CD8-positive, alpha-beta memory T cell (primary cell): ENCODE measurements at places on chromosomes 6 and 20.

DNA sequence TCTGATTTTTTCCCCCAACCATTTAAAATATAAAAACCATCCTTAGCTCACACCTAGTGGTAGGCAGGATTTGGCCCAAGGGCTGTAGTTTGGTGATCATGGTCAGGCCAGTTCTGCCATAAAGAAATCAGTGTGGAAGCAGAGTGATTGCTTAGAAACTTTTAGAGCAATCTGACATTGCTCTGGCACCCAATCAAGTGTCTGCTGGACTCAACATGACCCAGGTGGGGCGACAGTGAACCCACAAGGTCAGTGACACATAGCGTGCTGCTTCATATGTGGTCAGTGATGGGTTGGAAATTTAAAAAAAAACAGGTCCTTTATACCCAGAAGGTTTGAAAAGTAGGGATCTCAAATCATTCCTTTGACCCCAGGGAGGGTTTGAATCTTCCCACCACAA, 107.9 kb downstream of the BANF2 start:
- DNase-seq: no peak

- DNase-seq: no peak
These were observed 14.6 kb upstream of the MYB start for GRCh38 chr6:135166515-135166914.

- DNase-seq: no peak
These were observed 1.4 kb downstream of the METTL24 start for GRCh38 chr6:110356778-110357177.

DNA sequence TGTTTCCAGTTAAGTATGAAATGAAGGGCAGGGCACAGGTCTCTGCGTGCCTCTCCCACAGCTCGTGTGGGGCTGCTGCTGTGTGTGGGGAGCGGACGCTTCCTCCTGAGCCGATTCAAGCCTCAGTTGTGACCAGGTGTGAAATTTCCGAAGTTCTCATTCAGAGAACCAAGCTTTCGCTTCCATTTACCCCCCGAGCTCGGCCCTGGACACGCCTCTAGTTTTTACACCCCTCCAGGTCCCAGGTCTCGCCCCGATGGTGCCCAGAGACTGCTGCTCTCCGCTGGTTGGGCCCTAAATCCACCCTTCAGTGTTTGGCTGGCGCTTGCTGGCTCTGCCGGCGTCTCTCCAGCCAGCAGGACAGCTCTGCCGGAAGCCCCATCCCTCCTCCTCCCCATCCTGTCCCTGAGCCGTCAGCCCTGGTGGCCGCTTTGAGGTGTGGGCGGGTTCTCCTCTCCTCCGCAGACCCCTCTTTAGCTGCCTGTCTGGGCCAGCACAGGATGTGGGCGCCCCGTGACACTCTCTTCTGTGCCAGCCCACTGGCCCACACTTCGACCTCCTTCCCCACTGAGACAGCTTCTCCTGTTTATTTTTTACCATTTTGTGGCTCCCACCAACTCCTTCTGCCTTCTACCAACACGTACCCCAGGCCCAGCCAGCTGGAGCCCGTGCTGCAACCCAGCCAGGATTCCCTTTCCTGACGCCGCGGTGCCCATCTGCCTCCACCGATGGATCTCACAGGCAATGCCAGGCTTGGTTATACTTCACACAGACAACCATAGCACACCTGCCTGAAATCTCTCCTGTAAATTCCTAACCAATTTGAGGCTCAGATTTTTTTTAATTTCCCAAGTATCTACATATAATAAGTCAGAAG, 142.8 kb downstream of the DLL1 start:
- DNase-seq: peak; percentile 59

GRCh38 chr20:25865715-25866656, 169.3 kb upstream of the ZNF337 start:
- peak; percentile 67 for DNase-seq

DNA sequence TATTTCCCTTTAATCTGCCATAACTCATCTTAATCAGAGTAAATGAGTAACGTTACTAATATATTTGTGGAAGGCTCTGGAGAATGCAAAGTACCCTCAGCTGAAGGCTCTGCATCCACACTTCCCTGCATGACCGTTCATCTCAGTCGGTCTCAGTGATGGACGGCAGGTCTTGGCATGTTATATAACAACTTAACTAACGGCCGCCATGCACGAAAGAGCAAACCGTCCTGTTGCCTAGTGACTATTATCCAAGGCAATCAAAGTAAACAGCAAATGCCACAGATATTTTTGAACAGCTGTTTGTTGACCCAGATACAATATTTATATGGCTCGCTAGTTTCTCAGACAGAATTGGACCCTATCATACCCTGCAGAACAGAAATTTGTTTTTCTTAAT, 194.9 kb upstream of the SMLR1 start:
- no peak for DNase-seq

DNA sequence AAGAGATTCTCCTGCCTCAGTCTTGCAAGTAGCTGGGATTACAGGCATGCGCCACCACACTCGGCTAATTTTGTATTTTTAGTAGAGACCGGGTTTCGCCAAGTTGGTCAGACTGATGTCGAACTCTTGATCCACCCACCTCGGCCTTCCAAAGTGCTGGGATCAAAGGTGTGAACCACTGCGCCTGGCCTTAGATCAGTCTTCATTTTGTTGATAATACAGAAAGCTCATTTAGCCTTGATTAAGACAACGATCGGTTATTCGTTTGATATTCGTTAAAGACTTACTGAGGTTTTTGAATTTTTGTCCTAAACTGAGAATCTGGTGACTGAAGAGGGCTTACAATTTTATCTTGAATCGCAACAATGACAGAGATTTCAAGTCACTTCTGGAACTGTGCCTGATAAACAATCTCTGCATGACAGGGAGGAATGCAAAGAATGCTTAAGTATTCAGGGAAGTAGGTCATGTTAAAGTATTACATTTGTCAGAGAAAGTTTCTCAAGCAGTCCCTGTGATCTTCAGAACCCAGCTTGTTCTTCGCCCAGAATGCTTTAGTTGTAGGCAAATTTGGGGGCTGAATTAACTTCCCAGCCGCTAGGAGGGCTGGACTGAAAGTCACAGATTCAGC, 14.8 kb downstream of the AKAP12 start:
- DNase-seq: no peak

DNA sequence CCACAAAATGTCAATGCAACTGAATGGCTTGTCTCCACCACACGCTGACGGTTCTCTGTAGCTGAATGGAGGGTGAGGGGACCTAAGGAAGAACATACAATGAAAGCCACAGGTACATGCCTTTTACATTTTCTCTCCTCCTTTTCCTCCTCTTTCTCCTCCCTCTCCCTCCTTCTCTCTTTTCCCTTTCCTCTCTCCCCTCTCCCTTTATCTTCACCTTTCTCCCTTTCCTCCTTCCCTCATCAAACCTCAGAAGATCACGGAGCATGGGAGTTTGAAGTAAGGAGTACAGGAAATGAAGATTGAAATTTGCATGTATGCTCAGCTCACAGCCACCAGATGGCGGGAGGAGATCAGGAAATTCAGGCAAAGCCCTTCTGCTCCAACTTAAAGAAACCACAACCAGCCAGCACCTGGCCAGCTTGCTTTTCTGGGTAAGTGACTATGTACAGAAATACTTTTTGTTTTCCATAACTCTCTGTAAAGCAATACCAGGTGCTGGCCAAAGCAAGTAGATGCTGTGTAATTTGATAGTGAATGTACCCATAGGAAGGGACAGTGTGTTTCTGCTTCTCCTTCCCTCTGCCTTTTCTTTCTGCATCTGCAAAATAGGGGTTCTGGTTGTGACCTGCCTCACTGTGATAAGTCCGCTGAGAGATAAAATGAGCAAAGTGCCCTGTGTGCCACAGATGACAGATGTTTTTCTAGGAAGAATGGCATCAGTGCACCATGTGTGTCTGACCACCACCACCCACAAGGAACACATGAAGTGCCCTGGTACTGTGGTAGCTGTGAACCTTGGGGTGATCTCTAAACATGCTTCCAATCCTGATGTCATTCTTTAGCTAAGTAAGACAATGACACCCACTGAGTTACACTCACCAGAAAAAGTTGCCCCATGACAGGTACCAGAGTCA, 18.6 kb upstream of the FOXO3 start:
- DNase-seq: peak; percentile 54

GRCh38 chr6:144528743-144529425, 243.7 kb downstream of the UTRN start:
- no peak for DNase-seq

GRCh38 chr6:54697424-54697823, 149.1 kb upstream of the FAM83B start:
- DNase-seq: no peak

DNA sequence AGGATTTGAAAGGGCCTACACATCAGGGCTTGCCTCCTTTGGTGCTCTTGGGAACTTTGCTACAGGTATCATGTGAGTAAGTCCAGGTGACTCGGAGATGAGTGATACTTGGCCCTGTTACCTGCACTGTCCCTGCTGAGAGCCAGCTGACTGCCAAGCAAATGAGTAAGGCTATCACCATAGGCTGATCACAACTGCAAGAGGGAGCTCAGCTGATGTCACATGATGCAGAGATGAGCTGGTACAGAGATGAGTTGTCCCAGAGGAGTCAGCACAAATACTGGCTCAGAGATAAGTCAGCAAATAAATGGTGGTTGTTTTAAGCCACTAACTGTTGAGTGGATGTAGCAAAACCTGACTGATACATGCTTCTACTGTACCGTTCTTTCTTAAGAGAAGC, 41.4 kb downstream of the LAMP5 start:
- no peak for DNase-seq

DNA sequence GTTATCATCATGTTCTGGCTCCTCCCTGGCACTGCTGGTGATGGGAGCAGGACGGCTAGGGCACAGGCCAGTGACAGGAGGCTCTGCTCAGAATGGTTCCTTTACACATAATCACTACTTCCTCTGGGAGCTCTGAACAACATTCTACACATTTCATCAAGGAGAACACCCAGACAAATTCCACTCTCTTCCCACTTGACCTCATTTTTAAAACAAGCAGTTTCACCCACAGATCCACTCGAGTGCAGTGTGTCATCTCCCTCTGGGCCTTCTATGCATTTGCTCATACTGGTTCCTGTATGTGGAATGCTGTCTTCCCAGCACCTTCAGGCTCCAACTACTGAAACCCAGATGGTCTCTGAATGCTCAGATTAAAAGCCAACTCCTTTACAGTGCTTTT, 84.8 kb downstream of the ELOVL5 start:
- DNase-seq: no peak

DNA sequence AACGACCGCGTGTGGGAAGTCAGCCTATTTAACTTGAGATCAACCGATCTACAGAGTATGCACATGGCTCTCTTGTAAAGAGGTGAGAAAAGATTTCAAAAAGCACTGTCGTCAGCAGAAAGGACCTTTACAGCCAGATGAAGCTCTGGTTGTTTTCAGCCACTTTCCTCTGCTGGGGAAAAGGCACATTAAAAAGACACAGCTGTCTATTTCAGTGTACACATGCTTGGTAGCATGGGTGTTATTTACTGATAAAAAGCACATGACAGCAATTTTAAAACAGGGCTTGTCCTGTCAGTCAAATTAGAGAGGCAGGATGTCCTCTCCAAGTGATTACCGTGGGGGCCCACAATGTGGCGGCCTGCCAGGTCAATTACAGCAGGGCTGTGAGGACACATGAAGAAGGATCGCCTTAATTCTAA, 188.9 kb downstream of the PRKN start:
- DNase-seq: no peak

DNA sequence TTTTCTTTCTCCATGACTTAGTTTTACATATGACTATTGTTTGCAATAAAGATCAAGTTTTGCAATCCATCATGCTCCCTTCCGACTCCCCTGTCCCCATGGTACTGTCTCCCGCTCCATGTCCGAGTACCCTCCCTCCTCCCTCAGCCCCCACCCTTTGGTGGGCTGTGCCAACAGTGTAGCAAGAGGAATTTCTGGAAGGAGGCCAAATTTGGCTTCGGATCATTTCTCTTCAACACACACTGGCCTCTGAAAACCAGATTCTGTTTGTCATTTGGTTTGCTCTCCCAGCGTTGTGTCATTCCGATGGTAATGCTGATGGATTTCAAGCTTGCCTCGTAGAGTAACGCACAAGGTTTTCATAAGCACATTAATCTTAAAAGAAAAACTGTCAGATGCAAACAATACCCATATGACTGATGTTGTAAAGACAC, 22.9 kb upstream of the PAX1 start:
- no peak for DNase-seq

DNA sequence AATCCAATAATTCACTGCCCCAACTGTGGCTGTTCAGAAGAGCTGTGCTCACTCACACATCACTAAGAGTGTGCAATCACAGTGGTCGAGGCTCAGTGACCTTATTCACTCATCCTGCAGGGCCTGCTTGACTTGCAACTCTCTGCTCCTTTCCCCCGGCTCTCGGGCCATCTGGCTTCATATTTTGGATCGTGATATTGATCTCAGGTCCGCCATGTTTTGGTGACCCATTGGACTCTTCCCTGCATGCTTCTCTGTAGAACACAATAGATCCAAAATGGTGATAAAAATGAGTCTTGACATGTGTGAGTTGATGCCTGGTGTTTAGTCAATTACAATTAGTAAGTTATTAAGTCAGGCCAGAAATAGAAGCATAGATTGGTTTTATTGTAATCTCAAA, 313.9 kb upstream of the SOX4 start:
- DNase-seq: no peak

DNA sequence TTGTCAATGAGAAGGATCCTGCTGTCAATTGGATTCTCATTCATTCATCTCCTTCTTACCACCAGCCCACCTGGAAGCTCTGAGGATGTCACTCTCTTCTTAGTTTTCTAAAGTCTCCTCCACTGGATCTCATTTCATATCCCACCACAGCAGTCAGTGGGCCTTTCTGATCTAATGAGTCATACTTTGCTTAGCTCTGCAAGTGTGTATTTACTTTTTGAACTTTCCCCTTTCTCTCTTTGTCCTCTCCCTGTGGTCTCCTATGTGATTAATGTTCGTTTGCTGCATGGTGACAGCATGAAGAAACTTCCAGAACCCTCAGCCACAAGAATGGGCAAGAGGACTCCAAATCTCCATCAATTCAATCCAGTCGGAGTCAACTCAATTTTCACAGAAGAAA, 63.6 kb upstream of the SYNDIG1 start:
- DNase-seq: no peak

GRCh38 chr6:104580452-104580851, 279.3 kb downstream of the HACE1 start:
- no peak for DNase-seq

DNA sequence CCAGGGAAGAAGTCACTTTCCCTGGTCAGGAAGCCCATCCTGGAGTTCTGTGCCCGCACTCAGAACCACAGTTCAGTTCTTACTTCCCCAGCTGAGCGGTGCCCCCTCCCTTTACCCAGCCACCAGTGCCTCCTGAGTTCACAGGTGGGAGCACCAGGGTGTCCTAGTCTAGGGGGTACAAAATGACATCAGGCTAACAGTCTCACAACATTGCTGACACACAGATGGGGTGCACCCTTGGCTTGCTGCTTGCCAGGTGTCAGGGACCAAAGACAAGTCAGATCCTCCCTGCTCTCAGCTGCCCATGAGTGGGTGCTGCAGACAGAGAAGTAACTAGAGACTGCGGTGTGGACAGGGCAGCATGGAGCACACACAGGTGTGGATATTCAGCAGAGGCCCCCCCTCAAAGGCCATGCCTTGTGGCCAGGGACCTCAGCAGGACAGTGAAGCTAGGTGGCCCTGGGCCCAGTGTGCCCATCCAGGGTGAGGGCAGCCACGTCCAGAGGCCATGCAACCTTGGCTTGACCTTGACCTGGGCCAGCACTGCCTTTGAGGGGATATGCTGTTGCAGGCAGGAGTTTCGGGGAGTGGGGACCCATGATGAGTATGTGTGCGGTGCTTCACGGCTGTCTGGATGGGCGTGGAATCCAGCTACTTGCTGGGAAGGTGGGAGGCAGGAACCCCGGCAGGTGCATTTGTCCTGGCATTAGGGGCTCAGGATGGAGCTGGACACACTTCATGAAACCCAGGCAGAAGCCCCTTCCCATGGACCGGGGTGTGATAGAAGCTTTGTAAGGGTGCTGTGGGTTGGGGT, 110.4 kb upstream of the FRMD1 start:
- no peak for DNase-seq
